ENCODE measurements at places on chromosomes 6 and 20. TPM values are rescaled to one million over a fixed set of nuclear protein-coding genes. Genes with fewer than 3 reads are reported as not detected.
A peak's percentile ranks its signal among the peaks of the same experiment; 100 is the strongest.

DNA sequence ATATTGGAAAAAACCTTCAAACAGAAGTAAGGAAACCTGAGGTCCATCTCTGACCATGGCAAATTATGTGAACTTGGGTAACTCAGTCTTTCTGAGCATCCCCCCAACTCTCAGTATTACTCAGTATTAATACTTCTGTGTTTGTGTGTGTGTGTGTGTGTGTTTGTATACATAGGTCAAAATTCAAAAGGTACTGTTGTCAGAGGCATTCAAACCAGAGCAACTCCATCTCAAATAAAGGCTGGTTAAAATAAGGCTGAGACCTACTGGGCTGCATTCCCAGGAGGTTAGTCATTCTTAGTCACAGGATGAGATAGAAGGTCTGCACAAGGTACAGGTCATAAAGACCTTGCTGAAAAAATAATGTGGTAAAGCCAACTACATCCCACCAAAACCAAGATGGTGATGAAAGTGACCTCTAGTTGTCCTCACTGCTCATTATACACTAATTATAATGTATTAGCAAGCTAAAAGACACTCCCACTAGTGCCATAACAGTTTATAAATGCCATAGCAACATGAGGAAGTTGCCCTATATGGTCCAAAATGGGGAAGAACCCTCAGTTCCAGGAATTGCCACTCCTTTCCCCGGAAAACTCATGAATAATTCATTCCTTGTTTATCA lies 33.3 kb upstream of the SLC22A16 start:
- peak; percentile 89 for DNase-seq
- peaks cover 8% of the 10 kb centered on the region for H3K27me3 ChIP-seq
- no peak overlapping the region for H3K27ac ChIP-seq
- no peaks in the 10 kb centered on the region for H3K36me3 ChIP-seq
- H3K4me1 ChIP-seq, result peaks cover 3% of the 10 kb centered on the region

DNA sequence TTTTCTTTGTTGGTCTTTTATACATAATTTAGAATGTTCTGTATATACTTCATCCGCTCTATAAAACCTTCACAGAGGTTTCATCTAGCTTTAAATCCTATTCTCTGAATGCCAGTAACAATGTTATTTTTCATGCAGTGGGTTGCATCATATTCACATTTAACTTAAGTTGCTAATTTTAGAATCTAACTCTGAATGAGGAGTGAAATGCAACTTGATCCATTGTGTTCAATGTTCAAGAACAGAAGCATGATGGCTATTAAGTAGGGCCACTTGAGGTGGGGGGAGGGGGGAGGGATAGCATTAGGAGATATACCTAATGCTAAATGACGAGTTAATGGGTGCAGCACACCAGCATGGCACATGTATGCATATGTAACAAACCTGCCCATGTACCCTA lies 224.5 kb downstream of the NKAIN2 start:
- no peaks in the 10 kb centered on the region for H3K27me3 ChIP-seq
- no peaks in the 10 kb centered on the region for H3K36me3 ChIP-seq
- H3K27ac ChIP-seq, result no peak overlapping the region

GRCh38 chr6:33651403-33651802 lies 30.3 kb downstream of the ITPR3 start:
- H3K36me3 ChIP-seq, result no peaks in the 10 kb centered on the region
- no peaks in the 10 kb centered on the region for H3K4me1 ChIP-seq
- no peak overlapping the region for H3K27ac ChIP-seq
- no peak overlapping the region for H3K4me3 ChIP-seq
- no peaks in the 10 kb centered on the region for H3K27me3 ChIP-seq
- DNase-seq, result no peak

DNA sequence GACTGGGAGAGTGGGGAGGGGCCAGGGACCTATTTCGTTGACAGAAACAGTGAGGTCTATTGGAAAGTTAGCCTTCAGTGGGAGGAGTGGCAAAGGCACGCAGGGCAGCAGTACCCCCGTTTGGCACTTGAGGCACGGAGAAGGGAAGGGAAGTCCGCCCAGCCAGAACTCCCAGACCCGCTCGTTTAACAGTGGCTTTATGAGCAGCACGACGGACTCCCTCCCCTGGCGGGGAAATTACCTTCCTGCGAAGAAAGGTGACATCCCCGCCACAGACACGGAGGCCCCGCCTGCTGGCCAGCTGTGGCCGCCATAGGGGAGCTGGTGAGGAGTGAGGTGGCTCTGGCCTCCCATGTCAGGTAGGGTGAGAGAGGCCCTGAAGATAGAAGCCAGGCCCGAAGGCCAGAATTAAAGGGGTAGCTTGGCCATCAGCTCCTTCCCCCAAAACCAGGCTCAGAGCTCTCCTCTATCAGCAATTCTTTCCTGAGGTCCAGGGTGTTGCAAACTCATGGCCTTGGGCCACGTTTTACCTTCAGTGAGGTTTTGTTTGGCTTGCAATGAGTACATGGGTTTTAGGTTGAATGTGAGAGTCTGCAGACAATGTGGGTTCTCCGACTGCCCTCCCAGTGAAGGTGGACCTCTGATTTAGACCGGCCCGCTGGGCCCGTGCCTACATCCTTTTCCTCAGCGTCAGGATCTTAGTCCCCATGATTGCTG lies 123.7 kb downstream of the MRPL14 start:
- no peaks in the 10 kb centered on the region for H3K27me3 ChIP-seq
- H3K4me1 ChIP-seq, result peaks cover 26% of the 10 kb centered on the region
- no peak overlapping the region for H3K27ac ChIP-seq
- DNase-seq, result no peak
- no peak overlapping the region for H3K4me3 ChIP-seq

The CGA gene
- polyA plus RNA-seq, result 0.17 TPM

The IMPG1 gene
- polyA plus RNA-seq, result not detected

Data from IMR-90 (cell line).